ENCODE measurements at places on chromosomes 12 and 14. TPM values are rescaled to one million over a fixed set of nuclear protein-coding genes. Genes with fewer than 3 reads are reported as not detected.

GYS2 gene
- not detected for total RNA-seq

SRRM4 gene
- 0.63 TPM for total RNA-seq

ANG gene
- 2.3 TPM for total RNA-seq

DNA sequence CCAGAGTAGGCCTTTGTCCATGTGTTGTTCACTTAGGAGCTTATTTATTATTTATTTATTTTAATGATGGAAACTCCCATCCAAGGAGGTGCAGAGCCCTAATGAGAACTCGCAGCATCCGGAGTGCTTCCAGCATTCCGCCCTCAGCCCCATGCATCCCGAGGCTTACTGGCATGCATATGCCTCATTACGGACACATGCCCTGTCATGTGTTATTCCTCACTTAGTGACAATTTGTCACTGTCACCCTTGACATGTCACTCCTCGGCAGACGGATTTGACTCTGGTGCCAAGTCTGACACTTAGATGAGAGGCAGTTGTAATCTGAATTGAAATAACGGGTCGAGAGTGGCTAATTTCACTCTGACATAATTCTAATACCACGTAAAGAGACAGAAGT lies 132.8 kb downstream of the VRK1 start:
- no peak for DNase-seq

CACNA2D4 gene
- total RNA-seq = not detected

DNA sequence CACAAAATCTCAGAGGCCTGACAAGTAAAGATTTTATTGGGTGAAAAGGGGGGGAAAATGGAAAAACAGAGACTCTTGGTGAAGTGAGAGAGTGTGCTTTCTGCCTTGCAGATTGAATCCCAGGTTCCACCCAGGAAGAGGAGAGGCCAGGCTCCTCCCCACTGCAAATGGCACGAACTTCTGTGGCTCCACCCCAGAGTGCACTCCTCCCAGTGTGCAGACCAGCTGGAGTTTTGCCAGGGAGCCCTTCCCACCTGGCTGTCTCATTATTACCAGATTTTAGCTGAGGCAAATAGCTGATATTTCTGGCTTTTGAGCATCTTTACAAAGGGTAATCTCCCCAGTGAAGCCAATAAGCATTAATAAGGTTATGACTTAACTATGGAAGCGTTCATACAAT lies 51.9 kb downstream of the TESPA1 start:
- DNase-seq = no peak

MDM2 gene
- total RNA-seq = 105 TPM
